RPMI7951 (cell line): ENCODE measurements at places on chromosomes 3 and 15. TPM values are rescaled to one million over a fixed set of nuclear protein-coding genes. Genes with fewer than 3 reads are reported as not detected.

GRCh38 chr15:28896951-28897350 lies 11.2 kb downstream of the APBA2 start:
- DNase-seq, result peak; percentile 89

- DNase-seq, result peak; percentile 62
Measured at GRCh38 chr3:141894524-141895176, 18.2 kb downstream of the ATP1B3 start.

DNA sequence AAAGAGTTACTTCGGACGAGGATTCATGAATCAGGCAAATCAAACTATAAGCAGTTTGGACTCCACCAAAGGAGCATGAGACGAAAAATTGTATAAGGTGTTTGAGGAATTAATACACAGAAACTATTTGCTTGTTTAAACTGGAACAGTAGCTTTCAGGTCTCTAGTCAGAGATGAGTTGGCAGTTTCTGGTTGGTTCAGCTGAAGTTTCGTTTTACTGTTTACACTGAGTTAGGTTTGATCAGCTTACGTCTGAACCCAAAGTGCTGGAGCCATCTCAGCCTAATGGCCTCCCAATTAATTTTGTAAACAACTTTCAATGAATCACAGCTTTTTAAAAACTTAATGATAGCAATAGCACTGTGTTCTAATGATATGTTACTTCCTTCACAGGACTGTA lies 703.7 kb downstream of the NLGN1 start:
- peak; percentile 61 for DNase-seq

- peak; percentile 16 for DNase-seq
Measured at GRCh38 chr15:50758712-50759205, 6.7 kb downstream of the SPPL2A start.

DNA sequence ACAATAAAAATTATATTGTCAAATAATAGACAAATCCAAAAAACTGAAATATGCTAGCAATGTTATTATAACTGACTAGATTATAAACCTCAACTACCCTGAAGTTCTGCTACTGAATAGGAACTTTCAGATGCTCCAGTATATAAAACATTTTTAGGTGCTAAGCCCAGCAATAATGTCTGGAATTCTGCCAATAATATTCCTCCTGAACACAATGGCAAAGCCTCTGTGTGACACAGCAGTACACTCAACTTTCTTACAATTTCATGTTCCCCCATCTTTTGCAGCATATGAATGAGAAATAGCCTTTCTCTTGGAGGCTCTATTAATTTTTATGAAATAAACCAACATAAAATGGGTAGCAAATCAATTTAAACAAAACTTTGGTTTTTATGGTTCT lies 29.5 kb downstream of the ATOSA start:
- DNase-seq, result no peak

DNA sequence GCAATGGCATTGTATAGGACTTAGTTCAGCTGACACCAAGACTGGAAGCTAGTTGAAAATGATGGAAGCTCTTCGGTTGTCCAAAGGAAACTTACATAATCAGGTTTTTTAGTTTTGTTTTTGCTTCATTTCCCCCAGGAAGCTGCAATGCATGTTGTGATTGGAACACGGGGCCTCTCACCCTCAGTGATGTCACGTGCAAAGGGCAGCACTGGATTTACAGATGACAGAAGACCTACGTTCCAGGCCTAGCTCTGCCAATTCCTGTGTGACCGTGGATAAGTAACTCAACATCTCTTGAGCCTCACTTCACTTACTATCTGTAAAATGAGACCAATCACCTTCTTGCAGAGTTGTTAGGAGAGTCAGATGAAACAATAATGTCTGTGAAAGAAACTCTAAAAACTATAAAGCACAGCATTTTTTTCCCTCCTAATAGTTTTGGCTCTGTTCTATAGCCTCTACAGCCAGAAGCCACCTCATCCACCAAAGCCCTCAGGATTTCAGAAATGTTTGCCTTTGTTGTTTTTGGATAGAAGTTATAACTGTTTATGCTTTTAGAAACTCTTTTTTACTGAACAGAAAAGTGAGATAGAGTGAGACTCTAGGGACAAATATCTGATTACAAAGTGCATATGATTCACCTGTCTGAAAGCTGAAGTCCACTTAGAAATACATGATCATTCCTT lies 4.6 kb downstream of the RBSN start:
- no peak for DNase-seq

- peak; percentile 82 for DNase-seq
Measured at GRCh38 chr3:132549890-132550578, 47.0 kb upstream of the ACKR4 start.

DNA sequence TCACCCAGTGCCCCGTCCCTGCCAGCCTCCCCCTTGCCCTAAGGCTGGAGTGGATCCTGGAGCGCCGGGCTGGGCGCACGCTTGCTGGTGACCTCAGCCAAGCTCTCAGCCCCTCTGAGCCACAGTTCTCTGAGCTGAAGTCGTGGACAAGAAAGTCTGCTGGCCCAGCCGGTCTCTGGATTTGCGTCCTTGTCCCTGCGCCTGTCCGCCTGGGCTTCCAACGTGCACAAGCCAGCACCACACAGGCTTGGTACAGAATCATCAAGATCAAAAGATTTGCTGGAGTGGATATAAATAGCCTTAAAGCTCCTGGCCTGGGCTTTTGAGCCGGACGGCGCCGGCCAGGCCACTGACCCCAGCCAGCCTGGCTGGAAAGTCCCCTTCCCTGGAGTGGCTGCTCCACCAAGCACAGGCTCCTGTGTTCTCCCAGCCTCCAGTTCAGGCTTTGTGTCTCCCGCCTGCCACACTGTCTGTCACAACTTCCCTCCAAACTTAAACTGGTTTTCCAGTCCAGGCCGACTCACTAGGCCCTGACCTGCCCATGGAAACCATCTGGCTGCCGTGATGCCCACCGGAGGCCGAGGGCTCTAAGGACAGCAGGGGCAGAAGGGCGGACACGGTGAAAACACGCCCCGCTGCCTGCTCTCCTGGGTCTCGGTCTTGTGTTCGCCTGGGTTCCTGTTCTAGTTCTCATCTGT lies 156.2 kb downstream of the NUP210 start:
- no peak for DNase-seq

- DNase-seq, result no peak
Measured at GRCh38 chr3:2652386-2652785, 457.8 kb downstream of the IL5RA start.

- DNase-seq, result no peak
Measured at GRCh38 chr15:90033006-90033405, 31.9 kb downstream of the ZNF710 start.

DNA sequence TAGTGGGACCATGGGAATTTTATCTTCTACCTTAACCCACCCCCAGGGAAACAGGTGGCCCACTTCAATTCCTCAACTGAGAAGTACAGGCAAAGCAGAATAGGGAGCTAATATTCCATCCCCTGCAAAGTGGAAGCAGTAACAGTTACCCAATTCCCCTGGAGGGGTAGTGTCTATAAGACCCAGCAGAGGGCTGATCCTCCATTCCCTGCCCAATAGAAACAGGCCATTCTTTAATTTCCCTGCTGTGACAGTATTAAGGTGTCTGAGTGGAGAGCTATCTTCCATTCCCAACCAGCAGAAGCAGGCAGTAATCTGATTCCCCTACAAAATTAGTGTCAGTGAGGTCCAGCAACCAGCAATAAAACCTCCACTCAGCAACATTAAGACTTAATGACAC lies 219.8 kb downstream of the ULK4 start:
- DNase-seq, result no peak

- no peak for DNase-seq
Measured at GRCh38 chr3:194333981-194334320, 17.2 kb downstream of the CPN2 start.

DNA sequence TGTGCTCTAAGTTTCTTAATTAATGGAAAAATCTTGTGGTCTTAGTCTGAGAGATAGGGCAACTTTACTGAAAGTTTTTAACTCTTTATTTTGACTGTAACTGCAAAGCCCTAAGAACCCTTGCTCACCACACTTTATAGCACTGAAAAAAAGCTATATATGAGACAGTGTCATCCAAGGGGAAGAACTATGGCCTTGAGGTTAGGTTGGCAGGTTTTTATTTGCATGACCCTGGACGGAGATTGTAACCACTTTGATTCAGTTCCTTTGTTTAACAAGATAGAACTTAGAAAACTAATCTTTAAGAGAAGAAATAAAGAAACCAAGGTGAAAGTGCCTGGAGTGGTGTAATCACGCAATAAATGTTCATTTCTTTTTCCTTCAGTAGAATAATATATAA lies 30.6 kb upstream of the LYSMD4 start:
- no peak for DNase-seq

DNA sequence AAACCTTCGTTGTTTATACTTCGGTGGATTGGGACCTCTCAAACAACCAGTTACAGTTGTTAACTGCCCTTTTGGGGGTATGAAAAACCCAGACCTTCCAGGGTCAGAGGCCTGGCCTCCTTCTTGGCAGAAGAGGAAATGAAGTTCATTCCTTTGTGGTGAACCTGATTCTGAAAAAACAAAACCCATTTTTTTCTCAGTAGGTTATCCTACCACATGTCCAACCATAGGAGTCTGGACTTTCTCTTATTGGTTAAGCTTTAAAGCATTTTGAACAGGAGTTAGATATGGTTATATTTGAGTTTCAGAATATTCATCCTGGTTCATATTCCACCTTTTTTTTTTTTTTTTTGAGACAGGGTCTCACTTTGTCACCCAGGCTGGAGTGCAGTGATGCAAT lies 7.2 kb upstream of the LACTB start:
- DNase-seq, result no peak

- DNase-seq, result no peak
Measured at GRCh38 chr15:78630886-78631633, 9.9 kb downstream of the CHRNB4 start.

ANKUB1 gene
- 0.12 TPM in 1 of 2 replicates, not detected in the other for total RNA-seq

FOXL2NB gene
- under 0.01 TPM in 1 of 2 replicates, not detected in the other for total RNA-seq

OCA2 gene
- not detected in 2 replicates for total RNA-seq

GCNT3 gene
- total RNA-seq, result not detected in 2 replicates

GRIP2 gene
- under 0.01 TPM in 1 of 2 replicates, not detected in the other for total RNA-seq

UROC1 gene
- not detected in 2 replicates for total RNA-seq

ANKRD34C gene
- total RNA-seq, result not detected in 2 replicates
